ENCODE measurements at places on chromosomes 1 and 21. TPM values are rescaled to one million over a fixed set of nuclear protein-coding genes. Genes with fewer than 3 reads are reported as not detected.

- peak; percentile 70 for DNase-seq
Measured at GRCh38 chr1:1021010-1021919, 1.3 kb downstream of the AGRN start.

GRCh38 chr1:235074523-235075047, 54.1 kb downstream of the TOMM20 start:
- peak; percentile 75 for DNase-seq

DNA sequence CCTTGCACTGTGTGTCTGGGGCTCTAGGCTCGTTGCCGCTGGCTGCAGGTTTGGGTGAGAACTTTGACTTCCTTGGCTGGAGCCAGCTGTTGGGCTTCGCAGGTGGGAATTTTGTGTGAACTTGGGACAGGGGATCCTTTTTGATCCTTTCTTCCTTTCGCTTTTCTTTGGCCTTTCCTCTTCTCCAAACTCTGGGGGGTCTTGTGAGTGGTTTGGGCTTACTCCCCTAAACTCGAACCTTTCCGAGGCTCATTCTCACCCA, 643 bp downstream of the COQ8A start:
- DNase-seq, result no peak

DNA sequence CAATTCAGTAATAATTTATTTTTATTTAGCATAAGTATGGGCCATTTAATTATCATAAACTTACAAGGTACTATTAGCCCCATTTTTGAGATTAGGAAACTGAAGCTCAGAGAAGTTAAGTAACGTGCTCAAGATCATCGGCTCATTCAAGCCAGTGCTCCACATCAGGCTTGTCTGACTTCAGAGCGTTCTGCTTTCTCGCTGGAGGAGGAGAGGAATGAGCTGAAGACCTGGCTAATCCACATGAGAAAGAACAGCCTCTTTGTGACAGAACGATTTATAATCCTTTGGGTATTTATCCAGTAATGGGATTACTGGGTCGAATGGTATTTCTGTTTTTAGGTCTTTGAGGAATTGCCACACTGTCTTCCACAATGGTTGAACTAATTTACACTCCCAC, 39.7 kb downstream of the DDX20 start:
- no peak for DNase-seq

DNA sequence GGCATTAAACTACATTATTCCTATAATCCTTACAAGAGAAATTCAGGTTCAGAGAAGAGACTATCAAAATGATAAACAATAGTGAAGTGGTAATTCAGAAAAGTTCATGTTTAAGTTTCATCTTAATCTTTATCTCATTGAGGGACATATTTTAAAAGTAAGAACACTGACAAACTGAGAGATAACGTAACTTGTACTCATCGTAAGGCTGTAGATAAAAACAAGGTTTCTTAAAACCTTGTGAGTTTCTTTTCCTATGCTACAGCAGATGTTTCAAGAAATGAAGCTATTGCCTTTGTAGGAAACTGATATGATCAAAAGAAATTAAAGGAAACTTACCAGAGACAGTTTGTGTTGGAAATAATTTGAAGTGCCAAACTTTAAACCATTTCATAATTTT, 65.0 kb downstream of the RERE start:
- no peak for DNase-seq

GRCh38 chr1:241715435-241715834, 63.4 kb downstream of the WDR64 start:
- no peak for DNase-seq

DNA sequence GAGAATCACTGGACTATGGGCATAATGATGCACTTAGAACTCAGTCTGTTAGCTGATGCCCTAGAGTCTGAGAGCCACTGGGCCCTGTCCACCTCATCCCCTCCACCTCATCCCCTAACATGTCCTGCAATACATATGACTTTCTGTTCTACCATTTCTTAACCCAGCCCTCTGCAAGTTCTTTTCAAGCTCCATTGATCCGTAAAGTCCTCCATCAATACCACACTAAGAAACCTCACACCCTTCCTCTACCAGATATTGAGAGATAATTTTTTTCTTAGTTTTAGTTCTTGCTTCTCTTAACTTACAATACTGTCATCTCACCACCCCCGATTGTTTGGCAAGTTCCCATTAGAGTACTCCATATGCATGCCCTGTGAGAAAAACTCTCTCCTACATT, 22.1 kb downstream of the FCRL4 start:
- no peak for DNase-seq

- no peak for DNase-seq
Measured at GRCh38 chr1:159077120-159077961, 775 bp upstream of the AIM2 start.

- no peak for DNase-seq
Measured at GRCh38 chr1:92820024-92820423, 11.8 kb upstream of the RPL5 start.

DNA sequence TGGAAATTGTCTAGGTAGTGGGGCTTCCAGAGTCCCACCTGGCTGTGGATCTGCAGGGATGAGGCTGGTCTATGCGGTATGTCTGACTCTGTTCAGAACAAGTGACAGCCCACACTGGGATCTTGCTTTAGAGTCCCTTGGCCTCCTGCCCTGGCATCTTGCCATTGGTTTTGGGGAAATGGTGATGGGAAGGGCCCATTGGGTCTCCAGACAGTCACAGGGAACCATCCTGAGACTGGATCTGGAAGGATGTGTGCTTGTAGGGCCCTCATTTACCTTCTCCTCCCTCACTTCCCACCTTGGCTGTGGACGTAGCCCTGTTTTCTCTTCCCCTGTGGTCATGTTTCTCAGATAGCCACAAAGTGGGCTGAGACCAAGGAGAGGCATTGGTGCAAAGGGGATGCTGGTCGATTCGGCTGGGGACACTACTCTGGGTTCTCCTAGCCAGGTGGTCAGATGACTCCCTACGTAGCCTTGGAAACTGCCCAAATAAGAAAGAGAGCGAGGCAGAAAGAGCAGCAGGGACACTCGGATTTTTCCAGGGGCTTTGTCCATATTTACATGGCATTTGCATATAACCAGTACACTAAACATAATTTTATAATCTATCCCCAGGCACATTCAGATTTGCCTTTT, 15.1 kb downstream of the SOX13 start:
- DNase-seq, result no peak

- DNase-seq, result no peak
Measured at GRCh38 chr1:162030759-162031280, 7.2 kb upstream of the OLFML2B start.

GRCh38 chr1:218284377-218284916, 646 bp upstream of the RRP15 start:
- DNase-seq, result no peak

DEPDC1 gene
- 39.3 TPM for total RNA-seq

LRRIQ3 gene
- 0.56 TPM for total RNA-seq

PLEKHA6 gene
- 3.5 TPM for total RNA-seq

GJA8 gene
- total RNA-seq, result not detected

TRIM67 gene
- not detected for total RNA-seq
